Activated CD8-positive, alpha-beta memory T cell treated with anti-CD3 and anti-CD28 coated beads for 48 hours (primary cell): ENCODE measurements at places on chromosomes 2 and 18.

- no peak for DNase-seq
Observed at GRCh38 chr2:235267251-235267650, 226.6 kb upstream of the AGAP1 start.

DNA sequence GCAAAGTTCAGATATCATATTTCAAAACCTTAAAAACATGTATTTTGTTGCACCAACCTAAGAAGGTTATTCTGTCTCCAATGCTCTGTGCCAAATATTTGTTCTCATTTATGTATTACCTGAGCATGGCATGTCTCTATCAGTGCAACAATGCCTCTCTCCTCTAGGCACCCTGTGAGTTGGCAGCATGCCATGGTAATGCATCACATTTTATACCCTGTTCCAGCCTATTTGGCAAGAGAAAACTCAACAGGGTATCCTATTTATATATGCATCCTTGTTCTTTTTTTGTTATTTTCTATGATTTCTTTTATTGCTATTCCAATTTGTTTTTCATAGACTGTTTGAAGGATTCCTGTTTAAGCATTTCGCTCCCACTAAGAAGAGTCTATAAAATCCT, 126.3 kb upstream of the NRXN1 start:
- no peak for DNase-seq

GRCh38 chr2:120775194-120775593, 39.5 kb downstream of the GLI2 start:
- no peak for DNase-seq

DNA sequence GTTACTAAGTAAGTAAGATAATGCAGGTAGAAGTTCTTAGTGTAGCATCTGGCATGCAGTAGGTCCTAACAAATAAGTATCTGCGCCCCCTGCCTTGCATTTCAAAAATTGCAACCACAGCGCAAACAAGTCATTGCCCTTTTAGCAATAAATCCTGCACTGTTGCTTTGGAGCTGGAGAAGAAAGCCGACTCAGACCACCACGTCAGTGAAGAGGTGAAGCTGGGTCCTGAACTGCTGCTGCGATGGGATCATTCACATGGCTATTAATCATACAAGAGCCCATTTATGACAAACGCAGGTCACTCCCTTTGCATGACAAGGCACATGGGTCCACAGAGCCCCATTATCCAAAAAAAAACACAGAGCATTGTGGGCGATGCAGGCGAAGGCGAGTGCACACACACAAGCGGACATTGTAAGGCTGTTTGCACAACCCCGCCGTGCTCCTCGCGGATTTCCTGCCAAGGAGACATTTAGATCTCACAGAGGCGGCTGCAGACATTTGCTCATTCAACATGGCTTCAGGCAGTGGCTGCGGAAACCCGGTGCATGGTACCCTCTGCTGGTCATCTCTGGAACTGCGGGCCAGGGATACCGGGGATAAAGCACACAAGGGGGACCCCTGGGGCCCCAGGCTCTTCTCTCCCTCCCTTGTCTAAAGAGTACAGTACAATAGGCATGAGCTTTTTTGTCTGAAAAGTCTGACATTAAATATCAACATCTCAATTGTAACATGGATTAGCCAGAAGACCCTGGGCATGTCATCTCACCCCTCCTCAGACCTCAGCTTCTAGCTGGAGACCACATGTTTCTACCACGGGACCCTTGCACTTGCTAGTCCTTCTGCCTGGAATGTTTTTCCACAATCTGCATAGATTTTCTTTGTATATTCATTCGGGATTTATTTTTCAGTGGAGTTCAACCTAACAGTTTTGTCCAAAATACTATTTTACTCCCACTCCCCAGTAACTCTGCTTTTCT, 56.7 kb downstream of the CYRIA start:
- peak; percentile 88 for DNase-seq

DNA sequence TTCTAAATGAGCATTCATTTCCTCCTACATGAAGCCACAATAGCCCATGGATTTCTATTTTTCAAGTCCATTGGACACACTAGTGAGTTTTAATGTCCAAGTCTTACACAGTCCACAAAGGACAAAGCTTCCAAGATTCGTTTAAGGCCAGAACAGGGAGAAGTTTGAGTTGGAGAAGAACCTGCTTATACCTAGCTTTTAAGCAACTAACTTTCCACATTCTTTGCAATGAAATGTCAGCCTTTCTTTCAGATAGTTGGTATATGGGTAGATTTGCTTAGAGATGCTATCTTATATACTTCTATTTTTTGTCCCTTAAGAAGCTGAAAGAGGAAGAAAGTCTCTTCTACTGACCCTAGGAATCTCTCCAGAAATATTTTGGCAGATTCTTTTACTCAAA, 66.1 kb upstream of the NPAS2 start:
- no peak for DNase-seq

- no peak for DNase-seq
Observed at GRCh38 chr2:187424146-187424545, 23.9 kb downstream of the CALCRL start.

GRCh38 chr2:218229239-218229638, 12.2 kb downstream of the ARPC2 start:
- DNase-seq: no peak

DNA sequence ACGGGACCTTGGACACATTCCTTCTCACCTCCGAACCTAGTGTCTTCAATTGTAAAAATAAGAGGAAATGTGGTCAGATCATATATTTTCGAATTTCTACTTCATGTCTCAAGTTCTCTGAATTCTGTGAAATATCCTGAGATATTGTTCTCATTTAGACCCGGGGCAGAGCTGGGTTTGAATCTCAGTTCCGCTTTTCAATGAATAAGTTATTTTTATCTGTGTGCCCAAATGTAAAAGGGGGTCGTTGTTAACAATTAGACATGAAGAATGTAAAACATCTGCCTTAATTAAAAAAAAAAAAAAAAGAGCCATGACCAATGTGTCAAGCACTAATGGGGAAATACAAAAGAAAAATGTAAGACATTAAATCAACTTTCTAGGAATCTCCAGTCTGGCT, 48.9 kb upstream of the BCL11A start:
- no peak for DNase-seq
